G401 (cell line): ENCODE measurements at places on chromosomes 2 and 18.
A peak's percentile ranks its signal among the peaks of the same experiment; 100 is the strongest.

DNA sequence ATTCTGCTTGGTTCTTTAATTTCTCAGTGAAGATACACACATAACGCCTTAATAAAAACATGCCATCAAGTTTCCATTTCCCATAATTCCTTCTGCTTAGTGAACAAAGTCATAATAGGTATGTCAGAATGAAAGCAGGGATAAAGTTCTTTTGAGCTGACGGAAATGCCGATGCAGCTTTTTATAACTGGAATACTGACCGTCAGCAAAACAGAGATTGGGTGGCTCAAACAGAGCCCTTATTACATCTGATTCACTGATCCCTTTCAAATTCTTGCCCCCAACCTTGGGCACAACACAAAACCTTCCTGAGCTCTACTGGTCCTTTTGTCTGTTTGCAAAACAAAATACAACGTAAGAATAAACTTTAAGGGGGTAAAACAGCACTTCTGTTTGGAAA, 140.4 kb downstream of the CDH2 start:
- DNase-seq: no peak

- DNase-seq: no peak
Observed at GRCh38 chr2:56379066-56379465, 195.3 kb downstream of the CCDC85A start.

DNA sequence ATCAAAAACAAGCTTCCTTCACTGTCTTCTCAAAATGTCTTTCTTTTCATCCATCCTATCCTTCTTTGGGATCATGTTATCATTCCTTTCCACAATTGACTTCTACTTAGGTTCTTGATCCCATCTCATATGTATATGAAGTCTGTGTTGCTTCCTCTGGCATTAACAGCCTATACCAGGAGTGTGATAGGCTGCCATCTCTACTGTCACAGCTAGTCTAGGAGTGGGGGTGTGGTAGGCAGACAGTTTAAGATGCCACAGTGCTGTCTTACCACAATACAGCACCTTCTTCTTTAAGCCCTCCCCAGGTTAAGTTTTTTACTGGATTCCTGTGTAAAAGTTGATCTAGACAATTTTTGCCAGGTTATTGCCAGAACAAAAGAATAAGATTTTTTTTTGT, 3.7 kb upstream of the HTR2B start:
- DNase-seq: no peak

GRCh38 chr2:36633470-36634092, 35.6 kb upstream of the FEZ2 start:
- DNase-seq: no peak

DNA sequence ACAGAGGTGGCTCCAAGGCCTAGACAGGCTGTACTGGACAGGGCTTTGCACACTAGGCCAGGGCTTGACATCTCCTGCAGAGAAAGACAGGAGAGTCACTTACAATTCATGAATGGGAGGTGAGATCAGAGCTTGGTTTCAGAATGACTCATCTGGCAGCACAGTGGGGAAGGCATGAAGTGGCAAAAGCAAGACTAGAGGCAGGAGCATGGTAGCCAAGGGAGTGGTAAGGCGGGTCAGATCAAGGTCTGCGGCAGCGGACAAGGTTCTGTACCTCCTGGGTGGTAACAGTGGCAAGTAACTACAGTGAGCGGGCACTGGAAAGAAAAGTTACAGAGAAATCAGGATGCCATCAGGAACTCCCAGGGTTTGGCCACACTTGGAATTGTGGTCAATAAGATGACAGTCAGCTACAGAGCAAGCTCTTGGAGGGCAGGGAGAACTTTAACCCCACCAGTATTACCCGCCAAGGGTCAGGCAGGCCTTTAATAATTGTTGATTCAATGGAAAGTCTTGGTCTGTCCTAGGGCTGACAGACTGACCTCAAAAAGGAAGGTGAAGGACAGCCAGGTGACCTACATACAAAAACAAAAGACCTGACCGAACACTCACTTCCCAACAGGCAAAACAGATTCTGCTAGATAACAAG, 5.7 kb downstream of the MCFD2 start:
- DNase-seq: peak; percentile 15

- DNase-seq: no peak
Observed at GRCh38 chr2:154795651-154796050, 97.2 kb downstream of the KCNJ3 start.

DNA sequence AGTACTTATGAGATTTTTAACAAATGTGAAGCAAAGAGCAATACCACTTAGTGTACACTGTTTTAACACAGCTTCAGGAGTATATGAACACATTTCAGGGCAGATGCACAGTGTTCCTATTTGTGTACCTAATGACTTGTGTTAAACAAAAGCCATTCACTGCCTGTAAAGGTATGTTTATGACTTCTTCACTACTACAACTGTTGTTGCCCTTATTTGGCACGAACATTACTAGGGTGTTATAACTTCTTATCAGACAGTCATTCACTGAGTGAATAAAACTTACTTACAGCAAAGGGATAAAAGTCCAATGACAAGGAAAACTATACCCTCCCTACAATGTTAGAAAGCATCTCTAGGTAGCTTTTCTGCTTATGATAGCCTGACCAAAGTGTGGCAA, 85.4 kb upstream of the CAVIN2 start:
- no peak for DNase-seq

DNA sequence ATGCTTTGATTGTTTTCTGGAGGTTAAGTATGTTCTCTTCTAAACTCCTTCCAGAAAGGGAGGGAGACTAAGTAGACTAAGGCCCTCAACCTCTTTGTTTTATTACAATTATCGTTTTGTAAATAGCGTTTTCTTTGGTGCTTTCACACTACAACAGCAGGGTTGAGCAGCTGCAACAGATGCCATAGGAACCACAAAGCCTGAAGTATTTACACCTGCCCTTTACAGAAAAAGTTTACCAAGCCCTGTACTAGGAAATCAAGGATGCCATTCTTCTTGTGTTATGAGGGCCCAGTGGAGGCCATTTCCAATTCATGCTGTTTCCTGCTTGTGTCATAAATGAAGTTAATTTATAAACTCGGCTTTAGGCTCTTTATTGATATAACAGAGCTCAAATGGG, 914.8 kb downstream of the DCDC2C start:
- no peak for DNase-seq

DNA sequence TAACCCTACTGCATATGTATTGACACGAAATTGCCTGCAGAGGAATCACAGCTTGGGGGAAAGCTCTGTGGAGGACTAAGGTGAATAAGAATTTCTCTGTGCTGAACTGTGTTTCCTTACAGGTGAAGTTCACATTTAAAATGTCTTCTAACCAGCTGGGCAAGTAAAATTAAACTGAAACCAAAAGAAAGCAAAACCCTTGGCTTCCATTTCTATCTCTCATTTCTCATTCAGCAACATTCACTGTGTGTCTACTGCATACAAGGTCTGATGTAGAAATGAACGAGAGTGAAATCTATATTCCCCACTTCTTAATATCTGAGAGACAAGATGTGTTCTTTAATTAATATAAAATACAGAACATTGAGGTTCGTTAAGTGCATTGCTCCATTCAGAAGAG, 397.3 kb downstream of the SOX11 start:
- no peak for DNase-seq

- DNase-seq: no peak
Observed at GRCh38 chr2:191379375-191379774, 134.2 kb downstream of the MYO1B start.

DNA sequence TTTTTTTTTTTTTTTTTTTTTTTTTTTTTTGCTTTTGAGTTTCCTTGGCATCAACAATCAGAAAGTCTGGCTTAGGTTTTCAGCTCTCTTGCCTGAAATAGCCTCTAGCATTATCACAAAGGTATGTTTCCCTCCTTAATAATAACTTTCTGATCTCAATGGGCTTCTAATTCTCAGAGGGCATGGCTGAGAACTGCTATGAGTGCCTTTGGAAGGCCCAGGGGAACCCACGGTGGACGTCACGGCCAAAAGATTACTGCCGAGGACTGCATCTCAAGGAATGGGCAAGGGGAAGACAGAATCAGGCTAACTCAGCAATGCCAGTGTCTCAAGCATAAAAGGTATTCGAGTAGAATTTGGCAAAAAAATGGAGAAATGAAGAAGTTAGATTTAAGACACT, 73.2 kb upstream of the SLC14A2 start:
- no peak for DNase-seq

- no peak for DNase-seq
Observed at GRCh38 chr18:43034683-43035500, 80.6 kb downstream of the RIT2 start.

DNA sequence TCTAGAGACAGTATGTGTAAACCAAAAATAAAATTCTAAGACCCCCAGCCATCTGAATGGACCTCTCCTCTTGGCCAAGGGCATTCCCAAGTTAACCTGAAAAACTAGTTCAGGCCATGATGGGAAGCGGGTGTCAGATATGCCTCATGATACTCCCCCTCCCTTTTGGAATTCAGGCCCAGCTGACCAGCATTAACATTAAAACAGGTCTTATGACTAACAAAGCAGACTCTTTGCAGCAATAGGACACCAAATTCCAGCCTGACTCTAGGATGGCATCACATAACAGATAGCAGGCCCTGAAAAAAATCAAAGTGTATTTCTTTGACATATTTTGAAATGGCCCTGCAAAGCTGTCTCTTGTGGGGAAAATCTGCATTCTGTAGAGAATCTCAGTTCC, 73.3 kb upstream of the L3MBTL4 start:
- no peak for DNase-seq

GRCh38 chr2:112024231-112024630, 30.8 kb upstream of the TMEM87B start:
- DNase-seq: no peak

- DNase-seq: peak; percentile 46
Observed at GRCh38 chr2:235106874-235107639, 155.2 kb downstream of the SH3BP4 start.

DNA sequence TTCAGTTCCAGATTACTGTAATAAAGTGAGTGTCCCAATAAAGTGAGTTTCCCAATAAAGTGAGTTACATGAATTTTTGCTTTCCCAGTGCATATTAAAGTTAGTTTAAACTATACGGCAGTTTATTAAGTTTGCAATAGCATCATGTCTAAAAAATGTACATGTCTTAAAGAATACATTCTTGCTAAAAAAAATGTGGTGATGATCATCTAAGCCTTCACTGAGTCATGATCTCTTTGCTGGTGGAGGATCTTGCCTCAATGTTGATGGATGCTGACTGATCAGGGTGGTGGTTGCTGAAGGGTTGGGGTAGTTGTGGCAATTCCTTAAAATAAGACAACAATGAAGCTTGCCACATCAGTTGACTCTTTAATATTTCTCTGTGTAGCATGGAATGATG, 664.2 kb downstream of the TDRD15 start:
- DNase-seq: no peak

DNA sequence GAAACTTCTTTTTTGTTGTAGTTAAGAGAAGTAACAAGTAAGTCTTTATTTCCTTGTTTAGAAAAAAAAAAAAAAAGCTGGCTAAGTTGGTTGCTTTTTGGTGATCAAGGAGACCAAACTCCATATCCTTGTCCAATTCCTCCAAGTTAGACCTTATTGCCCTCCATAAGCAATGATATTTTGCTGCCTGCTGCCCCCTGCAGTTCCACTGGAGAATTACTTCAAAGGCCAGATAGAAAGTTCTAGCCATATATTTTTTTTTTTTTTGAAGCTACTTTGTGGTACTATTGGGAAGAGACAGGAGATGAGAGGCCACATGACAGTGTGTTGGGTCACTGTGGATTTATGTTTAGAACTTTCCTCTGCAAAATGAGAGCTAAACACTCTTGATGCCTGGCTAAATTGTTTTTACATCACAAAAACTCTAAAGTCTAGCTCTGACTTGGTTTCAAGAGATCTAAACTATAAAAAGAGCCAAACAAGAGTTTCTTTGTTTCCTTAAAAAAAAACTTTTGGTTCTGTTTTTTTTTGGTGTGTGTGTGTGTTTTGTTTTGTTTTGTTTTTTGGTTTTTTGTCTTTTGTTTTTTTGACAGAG, 80.7 kb upstream of the RASGRP3 start:
- DNase-seq: no peak

DNA sequence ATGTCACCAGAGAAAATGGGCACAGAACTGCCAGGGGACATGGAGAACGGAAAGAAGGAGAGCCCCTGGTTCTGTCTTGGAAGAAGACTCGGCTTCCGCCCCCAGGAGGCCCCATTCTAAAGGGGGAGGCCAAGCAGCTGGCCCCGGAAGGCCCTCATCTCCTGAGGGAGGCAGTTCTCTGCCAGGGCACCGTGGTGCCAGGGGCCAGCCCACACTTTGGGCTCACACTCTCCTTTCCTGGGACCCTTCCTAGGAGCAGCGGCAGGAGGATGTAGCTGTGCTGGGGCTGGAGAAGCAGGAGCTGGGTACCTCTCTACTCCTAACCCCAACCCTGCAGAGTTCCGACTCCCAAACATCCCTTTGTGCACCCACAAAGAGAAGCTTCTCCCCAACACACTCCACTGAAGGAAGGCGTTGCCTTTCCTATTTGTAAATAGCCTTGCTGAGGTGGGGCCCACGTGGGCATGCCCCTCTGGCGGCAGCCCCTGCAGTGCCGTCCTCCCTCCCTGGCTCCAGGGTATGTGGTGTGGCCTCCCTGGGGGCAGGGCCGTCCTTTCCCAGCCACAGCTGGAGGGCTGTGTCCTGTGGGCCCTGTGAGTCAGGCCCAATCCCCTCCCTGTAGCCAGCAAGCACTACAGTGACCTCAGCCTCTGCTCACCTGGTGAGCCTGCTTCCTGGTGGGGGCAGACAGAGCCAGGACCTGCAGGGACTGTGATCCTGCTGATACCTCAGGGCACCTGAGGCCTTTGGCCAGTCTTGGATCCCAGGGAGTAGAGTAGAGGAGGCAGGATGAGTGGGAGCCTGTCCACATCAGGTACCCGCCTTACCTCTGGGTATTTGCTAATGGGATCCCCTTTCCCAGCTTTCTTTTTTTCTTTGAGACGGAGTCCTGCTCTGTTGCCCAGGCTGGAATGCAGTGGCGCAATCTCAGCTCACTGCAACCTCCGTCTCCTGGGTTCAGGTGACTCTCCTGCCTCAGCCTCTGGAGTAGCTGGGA, 26.6 kb downstream of the ZFP36L2 start:
- no peak for DNase-seq

DNA sequence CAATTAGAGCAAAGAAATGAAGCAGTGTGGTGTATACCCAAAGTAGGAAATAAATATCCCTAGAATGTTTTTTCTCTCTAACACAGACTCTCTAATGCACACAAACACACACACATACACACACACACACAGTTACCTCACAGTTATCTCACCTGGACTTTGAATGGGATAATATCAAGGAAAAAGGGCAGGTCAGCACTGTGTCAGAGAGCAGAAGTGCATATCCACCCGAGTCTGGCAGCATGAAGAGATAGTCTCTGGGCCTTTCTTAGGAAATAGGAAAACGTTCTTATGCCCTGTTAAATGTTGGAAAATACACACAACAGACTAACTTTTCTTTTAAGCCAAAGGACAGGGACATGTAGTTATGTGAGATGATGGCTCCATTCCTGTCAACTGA, 162.0 kb downstream of the COL6A3 start:
- DNase-seq: no peak

DNA sequence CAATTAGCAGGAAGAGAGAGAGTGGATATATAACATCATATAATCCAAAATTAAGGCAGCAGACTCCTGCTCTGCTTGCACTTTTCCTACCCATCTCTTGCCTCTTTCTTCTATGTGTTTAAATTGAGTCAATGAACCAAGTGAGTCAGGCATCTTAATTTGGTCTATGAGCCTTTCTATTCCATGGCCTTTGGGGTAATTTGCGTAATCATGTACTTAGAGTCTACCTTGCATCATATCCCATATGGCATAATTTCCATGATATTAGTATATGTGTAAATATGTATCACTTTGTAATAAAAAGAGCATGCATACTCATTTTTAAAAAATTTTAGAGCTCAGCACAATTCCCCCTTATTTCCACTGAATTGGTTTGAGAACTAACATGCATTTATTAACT, 555.2 kb downstream of the STK39 start:
- DNase-seq: no peak

- no peak for DNase-seq
Observed at GRCh38 chr2:105376010-105376409, 22.8 kb downstream of the FHL2 start.
